ENCODE measurements at places on chromosomes 2 and 18.
A peak's percentile ranks its signal among the peaks of the same experiment; 100 is the strongest.

- no peak for DNase-seq
These were observed 150.3 kb downstream of the SMAD7 start for GRCh38 chr18:48800466-48800865.

GRCh38 chr2:236661762-236662110, 92.1 kb downstream of the ACKR3 start:
- DNase-seq, result no peak

GRCh38 chr2:99079226-99079625, 62.3 kb upstream of the C2orf15 start:
- DNase-seq, result no peak

DNA sequence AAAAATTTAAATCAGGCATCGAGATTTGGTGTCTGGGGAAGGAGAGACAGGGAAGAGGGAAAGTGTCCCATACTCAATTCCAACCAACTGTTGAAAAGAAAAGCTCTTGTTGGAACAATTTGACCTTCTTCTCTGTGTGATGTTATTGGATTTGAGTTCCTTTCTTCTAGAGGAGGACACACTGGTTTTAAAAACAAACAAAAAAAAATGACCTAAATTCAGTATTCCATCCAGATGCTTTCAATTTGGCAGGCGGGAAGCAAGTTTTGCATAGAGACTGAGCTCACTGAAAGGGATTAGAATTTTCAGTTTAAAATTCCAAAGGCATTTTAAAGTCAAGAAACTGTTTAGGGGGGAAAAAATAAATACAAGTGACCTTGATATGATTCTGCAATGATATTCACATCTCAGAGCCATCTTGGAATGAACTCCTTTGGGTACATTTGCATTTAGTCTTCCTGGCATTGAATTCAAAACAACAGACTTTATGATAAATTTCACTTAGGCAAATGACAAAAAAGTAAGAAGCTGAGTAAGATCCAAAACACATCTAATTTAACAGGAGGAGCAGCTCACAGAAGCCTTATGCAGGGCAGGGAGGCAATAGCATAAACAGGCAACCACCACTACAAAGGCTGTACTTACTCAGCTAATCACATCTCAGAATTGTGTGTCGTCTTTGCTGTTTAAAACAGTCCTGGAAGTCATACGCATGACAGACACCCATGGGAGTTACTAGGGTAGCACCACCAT, 126.8 kb downstream of the CDH20 start:
- peak; percentile 54 for DNase-seq

- DNase-seq, result no peak
These were observed 122.0 kb downstream of the COPS8 start for GRCh38 chr2:237207646-237208045.

DNA sequence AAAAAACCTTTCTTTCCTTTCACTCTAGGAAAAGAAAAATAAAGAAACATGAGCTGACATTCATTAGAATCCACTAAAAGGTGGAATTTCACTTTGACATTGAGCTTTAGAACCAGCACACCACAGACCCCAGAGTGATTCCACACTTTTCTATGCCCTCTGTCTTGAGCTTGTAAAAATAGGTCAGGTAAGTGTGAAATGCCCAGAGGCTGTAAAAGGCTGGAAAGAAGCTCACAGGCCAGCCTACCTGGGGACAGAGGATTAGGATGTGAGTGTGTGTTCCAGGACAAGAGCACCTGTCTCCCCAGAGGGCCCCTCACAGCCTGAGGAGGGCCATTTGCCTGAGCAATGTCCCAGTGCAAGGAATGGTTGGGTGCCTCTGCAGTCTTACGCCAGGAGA, 56.3 kb upstream of the MYO3B start:
- no peak for DNase-seq

- DNase-seq, result no peak
These were observed 40.9 kb downstream of the TSHZ1 start for GRCh38 chr18:75251466-75251865.

DNA sequence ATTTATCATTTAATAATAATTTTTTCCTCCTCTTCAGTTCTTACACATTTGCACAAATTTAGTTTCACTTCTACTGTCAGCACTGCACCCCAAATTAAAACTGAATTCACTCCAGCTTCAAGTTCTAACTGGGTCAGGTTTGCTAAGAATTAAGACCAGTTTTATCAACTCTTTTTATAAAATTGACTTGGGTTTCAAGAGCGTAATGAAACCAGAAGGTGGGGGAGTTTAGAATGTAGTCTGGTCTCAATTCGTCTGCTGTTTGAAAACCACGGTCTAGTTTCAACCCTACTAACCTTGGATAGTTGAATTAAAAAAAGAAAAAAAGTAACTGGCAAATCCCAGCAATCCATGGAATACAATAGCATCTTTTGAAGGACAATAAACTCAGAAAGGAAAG, 14.3 kb upstream of the CTLA4 start:
- DNase-seq, result no peak

GRCh38 chr2:189165656-189166380, 13.7 kb downstream of the COL5A2 start:
- no peak for DNase-seq

DNA sequence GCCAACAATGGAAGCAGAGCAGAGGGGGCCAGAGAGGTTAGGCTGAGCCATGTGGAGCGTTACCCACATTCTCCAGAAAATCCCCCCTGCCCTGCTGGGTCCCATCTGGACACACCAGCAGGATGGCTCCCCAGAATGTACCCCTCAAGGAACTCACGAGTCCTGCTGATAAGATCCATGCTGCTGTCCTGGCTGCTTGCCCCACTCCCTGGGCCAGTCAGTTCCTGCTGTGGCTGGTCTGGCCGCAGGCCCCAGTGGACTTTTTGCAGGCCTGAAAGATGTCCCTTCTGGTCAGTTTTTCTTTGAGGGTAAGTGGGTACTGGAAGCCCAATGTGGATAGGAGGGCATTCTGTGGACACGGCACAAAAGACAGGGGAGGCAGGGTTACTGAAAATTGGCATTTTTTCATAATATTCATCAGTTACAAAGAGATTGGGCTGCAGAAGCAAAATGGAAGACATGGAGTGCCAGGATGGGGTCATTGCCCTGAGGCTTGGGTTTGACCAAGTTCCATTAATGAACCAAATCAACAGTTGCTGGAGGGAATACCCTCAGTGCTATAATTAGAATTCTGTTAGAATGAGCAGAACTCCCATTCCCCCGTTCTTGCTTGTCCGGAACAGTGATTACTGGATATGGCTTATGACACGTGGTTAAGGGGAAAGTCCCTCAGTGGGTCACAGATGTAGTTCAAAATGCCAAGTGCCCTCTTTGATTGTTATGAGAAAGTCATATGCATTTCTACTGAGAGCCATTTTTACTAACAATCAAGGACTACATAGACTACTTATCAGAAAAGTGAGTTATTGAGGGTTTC, 38.7 kb downstream of the SLC4A5 start:
- no peak for DNase-seq

DNA sequence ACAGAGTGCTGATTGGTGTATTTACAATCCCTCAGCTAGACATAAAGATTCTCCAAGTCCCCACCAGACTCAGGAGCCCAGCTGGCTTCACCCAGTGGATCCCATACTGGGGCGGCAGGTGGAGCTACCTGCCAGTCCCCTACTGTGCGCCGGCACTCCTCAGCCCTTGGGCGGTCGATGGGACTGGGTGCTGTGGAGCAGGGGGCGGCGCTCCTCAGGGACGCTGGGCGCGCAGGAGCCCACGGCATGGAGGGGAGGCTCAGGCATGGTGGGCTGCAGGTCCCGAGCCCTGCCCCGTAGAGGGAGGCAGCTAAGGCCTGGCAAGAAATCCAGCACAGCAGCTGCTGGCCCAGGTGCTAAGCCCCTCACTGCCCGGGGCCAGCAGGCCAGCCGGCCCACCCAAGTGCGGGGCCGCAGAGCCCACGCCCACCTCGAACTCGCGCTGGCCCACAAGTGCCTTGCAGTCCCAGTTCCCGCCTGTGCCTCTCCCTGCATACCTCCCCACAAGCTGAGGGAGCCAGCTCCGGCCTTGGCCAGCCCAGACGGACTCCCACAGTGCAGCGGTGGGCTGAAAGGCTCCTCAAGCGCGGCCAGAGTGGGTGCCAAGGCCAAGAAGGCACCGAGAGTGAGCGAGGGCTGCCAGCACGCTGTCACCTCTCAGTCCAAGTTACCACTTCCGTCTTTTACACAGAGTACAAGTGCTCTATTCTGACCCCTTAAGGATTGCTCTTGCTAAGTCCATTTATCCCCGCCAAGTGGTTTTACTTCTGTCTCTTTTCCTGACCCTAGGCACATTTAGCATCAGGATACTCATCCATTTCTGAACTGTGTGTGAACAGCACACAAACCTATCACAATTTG, 1.7 kb upstream of the RPE start:
- no peak for DNase-seq

DNA sequence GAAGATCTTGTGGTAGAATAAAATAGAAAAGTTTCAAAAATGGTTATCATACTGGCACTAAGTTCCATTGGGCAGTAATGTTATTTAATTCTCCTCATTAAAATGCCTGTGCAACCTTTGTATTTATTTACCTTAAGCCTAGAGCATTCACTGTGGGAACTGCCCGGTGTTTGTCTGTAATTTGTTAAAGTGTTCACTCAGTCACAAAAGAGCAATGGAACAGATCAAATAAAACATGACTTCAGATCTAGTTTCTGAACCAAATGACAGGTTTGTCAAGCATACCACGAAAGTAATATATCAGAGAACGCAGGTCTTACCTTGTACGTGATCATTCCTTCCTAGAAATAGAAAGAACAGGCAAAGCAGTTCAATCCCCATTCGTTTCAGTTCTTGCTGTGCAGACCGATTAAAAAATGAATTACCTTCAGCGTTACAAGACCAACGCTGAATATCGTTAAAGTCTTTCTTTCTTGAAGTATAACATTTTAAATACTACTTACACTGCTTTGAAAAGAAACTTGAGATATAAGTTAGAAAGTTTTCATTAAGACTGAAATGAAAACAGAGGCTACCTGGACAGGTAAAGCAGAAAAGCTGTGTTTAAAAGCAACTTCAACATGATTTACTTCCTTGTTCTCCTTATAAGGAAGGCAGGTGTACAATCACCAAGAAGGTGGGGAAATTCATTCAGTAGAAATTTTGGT, at the start of gene ITGB6:
ITGB6 (minus strand) TSS at position 590 of the 707 bp plus-strand sequence; CDS start at position 381, 209 bp downstream.
- no peak for DNase-seq

GRCh38 chr18:64994370-64994769, 756.4 kb upstream of the CDH7 start:
- DNase-seq, result no peak

DNA sequence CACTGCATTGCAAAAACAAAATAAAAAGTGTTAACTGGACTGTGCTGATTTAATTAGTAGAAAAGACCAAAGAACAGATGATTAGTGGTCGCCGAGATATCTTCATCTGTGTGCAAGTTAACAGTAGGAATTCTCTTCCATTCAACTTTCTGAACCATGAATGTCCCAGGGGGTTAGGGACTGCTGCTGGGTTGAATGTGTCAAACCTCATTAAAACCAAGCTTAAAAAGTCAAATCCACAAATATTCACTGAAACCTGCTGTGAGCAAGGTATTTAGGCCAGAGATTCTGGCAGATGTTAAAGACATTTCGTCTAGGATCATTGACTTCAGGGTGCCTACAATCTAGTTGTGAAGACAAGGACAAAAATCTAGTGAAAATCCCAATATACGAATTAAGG, 58.7 kb downstream of the STPG4 start:
- DNase-seq, result no peak

DNA sequence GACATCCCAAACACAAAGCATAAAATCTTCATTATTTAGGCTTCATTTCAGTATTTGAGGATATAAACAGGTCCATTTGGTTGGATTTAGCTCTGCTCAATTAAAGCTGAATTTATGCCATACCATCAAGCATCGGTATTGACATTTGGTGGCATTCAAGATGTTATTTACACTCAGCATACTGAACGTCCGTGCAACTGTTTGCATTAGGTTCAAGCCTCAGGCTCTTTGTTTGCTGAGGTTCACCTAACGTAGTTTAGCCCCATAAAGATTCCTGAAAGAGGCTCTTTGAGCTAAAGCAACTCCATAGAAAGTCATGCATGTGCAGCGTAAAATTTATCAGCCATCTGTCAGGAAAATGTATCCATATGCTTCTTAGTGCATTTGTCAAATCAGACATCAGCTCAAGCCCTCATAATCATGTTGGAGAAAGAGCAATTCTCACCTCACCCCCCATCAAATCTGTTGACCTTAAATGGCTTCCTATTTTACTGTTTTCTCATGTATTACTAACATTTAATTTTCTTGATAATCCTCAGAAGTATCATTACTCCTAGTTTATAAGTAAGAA, 366.9 kb downstream of the EPHA4 start:
- DNase-seq, result no peak

GRCh38 chr2:85718885-85719492, 24.8 kb downstream of the GNLY start:
- DNase-seq, result no peak

DNA sequence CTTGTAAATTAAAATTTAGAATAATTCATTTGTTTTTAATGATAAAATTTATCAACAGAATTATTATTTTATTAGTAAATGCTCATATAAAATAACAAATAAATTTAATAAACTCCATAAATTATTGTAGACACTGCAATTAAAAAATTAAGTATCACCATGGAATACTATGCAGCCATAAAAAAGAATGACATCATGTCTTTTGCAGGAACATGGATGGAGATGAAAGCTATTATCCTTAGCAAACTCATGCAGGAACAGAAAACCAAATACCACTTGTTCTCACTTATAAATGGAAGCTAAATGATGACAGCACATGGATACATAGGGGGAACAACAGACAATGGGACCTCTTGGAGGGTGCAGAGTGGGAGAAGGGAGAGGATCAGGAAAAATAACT, 29.7 kb upstream of the DSG3 start:
- no peak for DNase-seq

All from putamen (tissue), 1 donor.